ENCODE measurements at places on chromosomes 7 and 10. TPM values are rescaled to one million over a fixed set of nuclear protein-coding genes. Genes with fewer than 3 reads are reported as not detected.
A peak's percentile ranks its signal among the peaks of the same experiment; 100 is the strongest.

- no peak overlapping the region for H3K4me3 ChIP-seq
- no peak for DNase-seq
- peaks cover 10% of the 10 kb centered on the region for H3K4me1 ChIP-seq
- H3K36me3 ChIP-seq: no peaks in the 10 kb centered on the region
These were observed 84.6 kb upstream of the UNC5B start for GRCh38 chr10:71127773-71128172.

DNA sequence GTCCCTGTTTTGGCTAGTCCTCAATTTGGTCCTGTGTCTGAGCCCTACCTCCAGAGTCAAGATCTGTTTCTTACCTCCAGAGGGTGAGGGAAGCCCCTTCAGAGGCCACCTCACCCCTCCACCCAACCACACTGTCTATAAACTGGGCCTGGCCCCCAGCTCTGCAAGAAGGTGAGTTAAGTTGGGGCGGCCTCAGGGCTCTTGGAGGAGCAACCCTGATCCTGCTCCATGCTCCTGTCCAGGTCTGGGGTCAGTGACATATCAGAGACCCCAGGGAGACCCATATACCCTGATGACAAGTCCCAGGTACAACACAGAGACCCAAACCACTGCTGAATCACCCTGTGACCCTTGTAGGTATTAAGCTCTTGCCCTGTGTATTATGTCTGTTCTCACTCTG, 69.5 kb downstream of the MYL10 start:
- no peak overlapping the region for H3K27ac ChIP-seq
- DNase-seq: peak; percentile 22
- no peaks in the 10 kb centered on the region for H3K4me1 ChIP-seq

GRCh38 chr7:157139810-157140510, 1.2 kb downstream of the UBE3C start:
- peaks cover 15% of the 10 kb centered on the region for H3K4me1 ChIP-seq
- peak overlapping the region; percentile 82 for H3K27ac ChIP-seq
- no peak for DNase-seq
- H3K36me3 ChIP-seq: peaks cover 2% of the 10 kb centered on the region

DNA sequence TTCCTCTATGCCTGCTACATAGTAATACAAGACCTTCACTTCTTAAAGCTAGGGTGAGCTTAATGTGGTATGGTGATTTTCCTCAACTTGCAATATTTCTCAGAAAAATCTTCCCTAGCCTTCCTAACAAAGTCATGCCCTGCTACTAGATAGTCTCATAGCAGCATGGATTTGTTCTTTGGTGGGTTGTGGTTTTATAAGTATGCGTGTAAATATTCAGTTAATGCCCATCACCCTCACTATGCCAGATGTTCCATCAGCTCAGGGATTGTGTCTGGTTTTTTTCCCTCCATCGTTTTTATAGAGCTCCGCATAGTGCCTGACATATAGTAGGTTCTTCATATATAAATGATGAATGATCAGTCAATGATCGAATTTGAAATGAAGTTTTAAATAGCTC, 182.8 kb downstream of the CREB5 start:
- no peak for DNase-seq
- no peaks in the 10 kb centered on the region for H3K36me3 ChIP-seq
- H3K4me1 ChIP-seq: no peaks in the 10 kb centered on the region
- H3K27me3 ChIP-seq: no peaks in the 10 kb centered on the region

- peak overlapping the region; percentile 87 for H3K27ac ChIP-seq
- H3K36me3 ChIP-seq: no peaks in the 10 kb centered on the region
- no peaks in the 10 kb centered on the region for H3K27me3 ChIP-seq
- peaks cover 19% of the 10 kb centered on the region for H3K4me1 ChIP-seq
- H3K4me3 ChIP-seq: no peak overlapping the region
These were observed 2.9 kb upstream of the TMEM72 start for GRCh38 chr10:44908066-44908749.

DNA sequence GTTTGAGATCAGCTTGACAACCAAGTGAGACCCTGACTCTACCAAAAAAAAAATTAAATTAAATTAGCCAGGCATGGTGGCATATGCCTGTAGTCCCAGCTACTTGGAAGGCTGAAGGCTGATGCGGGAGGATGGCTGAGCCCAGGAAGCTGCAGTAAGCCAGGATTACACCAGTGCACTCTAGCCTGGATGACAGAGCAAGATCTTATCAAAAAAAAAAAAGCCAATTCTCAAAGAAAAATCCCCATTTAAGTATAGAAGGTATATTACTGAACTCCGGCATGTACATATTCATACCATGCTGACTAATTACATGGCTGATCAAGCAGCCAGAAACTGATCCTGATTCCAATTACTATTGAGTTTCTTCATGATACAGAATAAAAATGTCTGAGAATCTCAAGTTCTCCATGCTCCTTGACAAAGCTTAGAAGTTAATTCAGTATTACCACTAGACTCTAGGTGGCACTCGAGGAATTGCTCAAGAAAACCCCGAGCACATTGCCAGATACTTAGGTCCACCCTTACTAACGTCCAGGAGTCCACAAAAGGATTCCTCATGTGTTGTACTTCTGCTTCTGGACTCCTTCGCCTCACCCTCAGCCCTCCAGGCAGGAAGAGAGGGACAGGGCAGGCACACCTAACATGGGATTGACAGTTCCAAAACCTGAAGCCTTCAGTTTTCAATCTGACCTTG, 148.9 kb downstream of the PARD3 start:
- H3K36me3 ChIP-seq: no peaks in the 10 kb centered on the region
- no peaks in the 10 kb centered on the region for H3K27me3 ChIP-seq
- no peaks in the 10 kb centered on the region for H3K4me1 ChIP-seq
- DNase-seq: no peak
- H3K4me3 ChIP-seq: no peak overlapping the region
- no peak overlapping the region for H3K27ac ChIP-seq

- DNase-seq: no peak
- H3K36me3 ChIP-seq: no peaks in the 10 kb centered on the region
- H3K27me3 ChIP-seq: no peaks in the 10 kb centered on the region
- no peak overlapping the region for H3K4me3 ChIP-seq
- H3K4me1 ChIP-seq: no peaks in the 10 kb centered on the region
- no peak overlapping the region for H3K27ac ChIP-seq
These were observed 84.7 kb upstream of the TMEM168 start for GRCh38 chr7:112874909-112875308.

Gene VAX1
- not detected for total RNA-seq

DNA sequence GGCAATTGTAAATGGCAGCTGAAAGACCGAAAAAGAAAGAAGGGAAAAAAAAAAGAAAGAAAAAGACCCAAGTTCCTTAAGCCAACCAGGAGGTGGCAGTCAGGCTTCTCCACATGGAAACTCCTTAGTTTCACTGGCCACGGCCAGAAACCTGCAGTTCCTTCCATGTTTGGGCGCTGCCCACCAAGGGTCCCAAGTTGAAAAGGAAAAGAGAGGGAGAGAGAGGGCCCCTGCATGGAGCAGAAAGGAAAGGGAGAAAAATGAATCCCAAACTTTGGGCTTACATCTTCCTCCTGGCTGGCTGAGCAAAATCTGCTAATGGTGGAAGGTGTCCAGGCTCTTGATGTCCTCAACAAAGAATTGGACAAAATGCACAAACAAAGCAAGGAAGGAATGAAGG, 31.8 kb upstream of the ABCA13 start:
- no peaks in the 10 kb centered on the region for H3K36me3 ChIP-seq
- no peaks in the 10 kb centered on the region for H3K27me3 ChIP-seq
- no peak for DNase-seq
- H3K4me3 ChIP-seq: no peak overlapping the region
- no peaks in the 10 kb centered on the region for H3K4me1 ChIP-seq

- no peaks in the 10 kb centered on the region for H3K27me3 ChIP-seq
- H3K4me3 ChIP-seq: no peak overlapping the region
- no peaks in the 10 kb centered on the region for H3K36me3 ChIP-seq
- H3K27ac ChIP-seq: no peak overlapping the region
These were observed 4.9 kb upstream of the CYP3A7 start for GRCh38 chr7:99739699-99740572.

DNA sequence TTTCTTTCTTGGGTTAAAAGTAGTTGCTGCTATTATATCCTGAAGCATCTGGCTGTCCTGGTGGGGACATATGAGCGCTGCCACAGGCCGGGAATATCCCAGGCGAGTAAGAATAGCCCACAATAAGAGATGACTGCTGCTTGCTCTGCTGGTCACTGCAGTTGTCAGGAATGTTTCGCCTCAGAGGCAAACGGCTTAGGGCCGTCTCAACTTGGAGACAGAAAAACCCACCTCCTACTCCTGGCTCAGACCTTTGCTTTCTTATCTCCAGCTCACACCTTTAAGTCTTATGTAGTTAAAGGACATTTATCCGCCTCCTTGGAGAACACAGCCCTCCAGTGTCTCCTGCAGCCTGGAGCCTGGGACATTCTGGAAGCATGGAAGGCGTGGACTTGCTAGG, at the start of gene GJD4:
GJD4 (plus strand) TSS at position 151 of the 400 bp plus-strand sequence; CDS start at position 378, 227 bp downstream.
- H3K4me3 ChIP-seq: no peak within 1 kb of the TSS
- DNase-seq: no peak
- no peak within 1 kb of the TSS for H3K27ac ChIP-seq
- peaks cover 3% of the 10 kb centered on the region for H3K27me3 ChIP-seq
- H3K4me1 ChIP-seq: no peaks in the 10 kb centered on the region
- H3K36me3 ChIP-seq: no peaks in the 10 kb centered on the region

Gene GOT1
- total RNA-seq: 73.2 TPM

Data from kidney (tissue), 22 donors.